ENCODE measurements at places on chromosomes 5 and 9. TPM values are rescaled to one million over a fixed set of nuclear protein-coding genes. Genes with fewer than 3 reads are reported as not detected.

DNA sequence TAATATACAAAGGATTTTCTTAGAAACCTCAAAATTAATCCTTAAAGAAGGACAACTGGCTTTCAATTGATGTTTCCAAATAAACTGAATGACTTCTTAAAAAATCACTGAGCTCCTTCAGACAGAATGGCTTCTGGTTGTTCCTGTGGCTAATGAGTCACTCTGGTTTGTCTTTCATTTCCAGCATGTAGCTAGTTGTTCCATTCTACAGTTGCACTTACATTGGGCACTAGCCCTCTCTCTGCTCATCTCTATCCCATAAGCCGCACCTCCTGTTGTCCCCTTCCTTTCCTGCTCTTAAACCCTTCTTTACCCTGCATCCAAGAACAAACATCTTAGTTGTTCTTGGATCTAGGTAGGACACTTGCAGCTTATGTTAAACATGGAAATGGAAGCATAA lies 235.3 kb upstream of the HAPLN1 start:
- DNase-seq, result no peak

- DNase-seq, result no peak
Measured at GRCh38 chr5:160621526-160621925, 199.9 kb downstream of the PTTG1 start.

The C7 gene
- 117 TPM for polyA plus RNA-seq

DNA sequence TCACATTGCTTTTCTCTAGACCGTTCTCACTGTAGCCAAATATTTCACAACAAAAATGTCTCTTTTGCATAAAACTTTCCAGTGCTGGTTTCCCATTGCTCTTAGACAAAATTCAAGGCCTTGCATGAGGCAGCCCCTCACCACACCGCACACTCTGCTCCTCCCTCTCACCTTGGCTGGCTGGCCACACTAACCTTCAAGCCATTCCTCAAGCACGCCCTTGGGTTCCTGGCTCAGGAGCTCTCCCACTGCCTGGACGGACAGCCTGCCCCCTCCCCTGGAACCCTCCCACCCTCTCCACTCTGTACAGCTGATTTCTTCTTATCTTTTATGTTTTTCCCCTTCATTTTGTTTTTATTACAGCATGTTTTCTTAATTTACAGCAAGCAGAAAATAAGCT lies 83.2 kb downstream of the PDZD2 start:
- no peak for DNase-seq

DNA sequence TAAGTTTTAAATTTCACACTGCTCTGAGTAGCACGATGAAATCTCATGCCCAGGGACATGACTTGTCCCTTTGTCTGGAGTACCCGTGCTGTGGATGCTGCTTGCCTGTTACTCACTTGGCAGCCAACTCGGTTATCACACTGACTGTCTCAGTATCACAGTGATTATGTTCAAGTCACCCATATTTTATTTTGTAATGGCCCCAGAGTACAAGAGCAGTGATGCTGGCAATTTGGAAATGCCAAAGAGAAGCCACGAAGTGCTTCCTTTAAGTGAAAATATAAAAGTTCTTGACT lies 22.8 kb upstream of the SCGB3A2 start:
- no peak for DNase-seq

The CDC14B gene
- 22.7 TPM for polyA plus RNA-seq

GRCh38 chr5:163571744-163572143 lies 66.3 kb downstream of the MAT2B start:
- DNase-seq, result no peak

The DOCK8 gene
- 14.8 TPM for polyA plus RNA-seq

- DNase-seq, result no peak
Measured at GRCh38 chr9:133979921-133980863, 11.9 kb downstream of the VAV2 start.

GRCh38 chr5:145697251-145697990 lies 137.7 kb downstream of the PRELID2 start:
- no peak for DNase-seq

The EFNA5 gene
- polyA plus RNA-seq, result 24.7 TPM

The RNF20 gene
- polyA plus RNA-seq, result 60.6 TPM

- DNase-seq, result no peak
Measured at GRCh38 chr5:33981408-33982162, 2.9 kb downstream of the SLC45A2 start.
